Naive B cell (primary cell): ENCODE measurements at places on chromosomes 3 and 15.

DNA sequence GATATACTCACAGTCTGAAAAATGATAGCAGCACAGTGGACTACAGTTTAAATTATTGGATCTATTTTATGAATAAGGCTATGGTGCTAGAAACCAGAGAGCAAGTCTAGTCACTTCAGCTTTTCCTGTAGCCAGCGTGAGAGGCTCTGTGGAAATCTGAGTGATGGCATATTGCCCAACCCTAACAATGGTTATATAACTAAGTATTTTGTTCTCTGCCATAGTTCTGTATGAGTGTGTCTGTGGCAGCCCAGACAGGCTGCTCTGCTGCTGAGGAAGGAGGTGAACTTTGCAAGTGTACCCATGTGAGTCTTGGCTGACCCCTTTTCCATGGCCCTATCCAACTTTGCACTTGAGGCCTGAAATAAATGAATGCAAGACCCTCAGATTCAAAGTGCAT, 105.7 kb downstream of the LRTM1 start:
- no peak for DNase-seq

DNA sequence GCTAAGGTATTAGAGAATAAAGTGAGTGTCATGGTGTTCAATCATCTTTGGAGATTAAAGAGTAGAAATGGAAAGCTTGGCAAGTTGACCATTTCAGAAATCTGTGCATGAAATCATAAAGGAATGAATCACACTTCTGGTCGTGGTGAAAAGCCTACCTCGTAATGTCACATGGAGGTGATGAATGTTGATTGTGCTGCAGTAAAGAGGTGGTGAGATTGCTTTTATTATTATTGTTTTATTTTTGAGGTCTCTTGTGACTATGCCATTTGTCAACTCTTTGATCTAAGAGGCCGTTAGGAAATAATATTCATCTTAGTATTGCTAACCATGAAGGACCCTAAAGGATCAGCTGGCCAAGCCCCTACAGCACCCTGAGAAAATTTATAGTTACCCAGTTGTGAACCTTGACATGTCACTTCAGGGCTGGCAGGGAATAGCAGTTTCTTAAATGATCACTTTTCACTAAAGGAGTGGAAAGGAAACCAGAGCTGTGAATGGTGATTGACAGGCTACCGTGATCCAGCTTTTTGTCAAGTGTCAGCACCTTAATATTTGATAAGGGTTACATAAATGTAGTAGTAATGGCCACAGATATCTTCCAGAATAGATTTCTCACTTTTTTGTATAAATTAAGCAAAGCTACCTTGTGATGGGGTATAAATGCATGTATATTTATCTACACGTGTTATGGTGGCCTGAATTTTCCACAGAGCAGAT, 203.9 kb downstream of the PTPRG start:
- DNase-seq = no peak

DNA sequence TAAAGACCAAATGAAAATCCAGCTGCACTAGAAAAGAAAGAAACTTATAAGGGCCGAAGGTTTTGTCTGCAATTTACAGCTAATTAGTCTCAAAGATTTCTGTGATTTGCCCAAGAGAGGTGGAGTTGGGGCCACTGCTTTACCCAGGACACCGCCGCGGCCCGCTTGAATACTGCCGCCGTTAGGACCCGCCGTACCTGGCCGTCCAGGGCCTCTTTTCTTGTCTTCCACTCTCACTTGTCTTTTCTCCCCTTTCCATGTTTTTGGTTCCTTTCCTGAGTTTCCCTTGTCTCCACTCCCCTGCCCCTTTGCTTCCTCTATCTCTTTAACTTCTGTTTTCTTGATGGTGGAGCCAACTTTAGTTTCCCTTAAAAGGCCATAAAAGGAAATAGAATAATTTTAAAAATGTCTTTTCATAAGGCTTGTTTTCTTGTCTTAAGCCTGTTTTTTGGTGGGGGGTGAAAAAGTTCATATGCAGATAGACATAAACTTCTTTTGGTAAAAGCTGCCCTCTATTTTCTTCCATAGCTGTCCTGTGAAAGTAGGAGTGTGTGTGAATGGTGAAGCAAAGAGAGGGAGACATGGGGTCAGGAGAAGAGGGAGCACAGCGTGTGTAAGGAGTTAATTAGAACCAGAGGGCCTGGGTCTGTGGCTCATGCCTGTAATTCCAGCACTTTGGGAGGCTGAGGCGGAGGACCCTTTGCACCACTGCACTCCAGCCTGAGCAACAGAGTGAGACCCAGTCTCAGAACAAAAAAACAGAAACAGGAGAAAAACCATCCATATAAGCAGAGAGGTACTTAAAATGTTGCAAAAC, 16.0 kb upstream of the CCNL1 start:
- no peak for DNase-seq

DNA sequence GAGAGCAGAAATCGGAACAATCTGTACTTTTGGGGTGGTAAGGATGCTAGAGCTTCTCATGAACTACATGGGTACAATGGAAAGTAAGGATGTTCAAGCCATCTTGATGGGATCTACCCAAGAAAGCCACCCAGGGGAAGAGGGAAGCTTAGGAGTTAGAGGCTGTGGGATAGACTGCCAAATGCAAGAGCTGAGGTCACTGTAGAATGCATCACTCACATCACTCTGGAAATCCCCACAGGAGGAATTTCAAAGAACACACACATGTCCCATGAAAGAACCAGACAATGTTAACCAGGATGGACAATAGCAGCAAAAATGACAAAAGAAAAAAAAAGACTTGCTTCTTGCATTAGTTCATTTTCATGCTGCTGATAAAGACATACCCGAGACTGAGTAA, 32.8 kb upstream of the UBE2E2 start:
- no peak for DNase-seq

DNA sequence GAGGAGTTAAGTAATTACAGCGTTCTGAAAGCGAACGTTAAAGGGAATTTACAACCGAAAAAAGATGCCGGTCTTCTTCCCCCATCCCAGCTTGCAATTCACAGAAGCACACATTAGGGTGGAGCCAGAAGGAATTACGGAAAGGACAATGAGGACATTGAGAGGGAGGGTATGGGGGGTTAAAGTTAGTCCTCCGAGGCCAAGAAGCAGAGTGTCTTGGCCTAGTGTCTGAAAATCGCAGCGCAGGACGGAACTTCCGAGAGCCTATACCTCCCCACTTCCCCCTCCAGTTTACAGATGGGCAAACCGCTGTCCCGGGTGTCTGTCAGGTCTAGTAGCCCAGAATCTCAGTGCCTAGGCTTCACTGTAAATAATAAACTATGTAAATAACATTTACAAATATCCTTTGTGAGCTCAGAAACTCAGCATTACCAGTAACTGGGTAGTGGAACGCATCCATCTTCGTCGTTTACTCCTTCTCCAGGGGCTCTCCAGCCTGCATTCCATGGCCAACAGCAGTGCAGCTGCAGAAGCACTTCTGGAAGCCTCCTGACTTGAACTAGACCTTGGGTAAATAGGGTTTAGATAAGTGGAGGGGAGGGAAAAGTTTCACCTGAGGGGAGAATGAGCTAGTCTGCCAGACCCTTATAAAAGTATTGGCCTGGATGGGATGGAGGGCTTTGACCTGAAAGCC, 922 bp downstream of the ADPRH start:
- peak; percentile 56 for DNase-seq

- no peak for DNase-seq
These were observed 106.3 kb upstream of the ABHD17C start for GRCh38 chr15:80588801-80589200.

GRCh38 chr3:143510601-143511000, 337.7 kb downstream of the SLC9A9 start:
- no peak for DNase-seq

- no peak for DNase-seq
These were observed 196.1 kb downstream of the PDCD6IP start for GRCh38 chr3:33994568-33994967.
